ENCODE measurements at places on chromosomes 1 and 21.

DNA sequence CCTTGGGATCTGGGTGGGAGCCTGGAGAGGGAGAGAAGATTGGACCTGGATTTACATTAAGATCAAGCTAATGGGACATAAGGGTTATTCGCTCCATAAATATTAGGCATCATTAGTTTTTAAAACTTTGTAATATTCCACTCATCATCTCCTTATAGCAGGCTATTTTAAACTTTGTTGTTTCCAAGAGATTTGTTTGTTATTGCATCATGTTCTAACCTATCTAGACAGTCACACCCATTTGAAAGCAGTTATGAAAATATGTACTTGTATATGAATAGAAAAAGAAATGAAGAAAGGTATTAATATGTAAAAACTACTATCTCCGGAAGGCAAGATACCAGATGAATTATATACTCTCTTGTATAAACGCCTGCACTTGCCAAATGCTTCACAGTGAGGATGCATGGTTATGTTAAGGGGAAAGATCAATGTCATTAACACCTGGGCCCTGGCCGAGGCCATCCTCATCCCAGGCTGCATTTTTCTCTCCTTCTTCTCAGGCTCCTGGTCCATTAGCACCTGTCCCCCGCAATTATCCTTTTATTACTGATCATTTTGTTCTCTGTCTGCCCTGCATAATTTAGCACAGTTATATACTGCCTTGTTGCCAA is 468.2 kb downstream of the MATN1 start:
- no peak for DNase-seq

GRCh38 chr1:211309617-211310016 is 17.0 kb upstream of the TRAF5 start:
- no peak for DNase-seq

- DNase-seq = no peak
These were observed 77.7 kb downstream of the RAVER2 start for GRCh38 chr1:64822621-64823020.

GRCh38 chr1:50599546-50599945 is 176.3 kb upstream of the DMRTA2 start:
- no peak for DNase-seq

DNA sequence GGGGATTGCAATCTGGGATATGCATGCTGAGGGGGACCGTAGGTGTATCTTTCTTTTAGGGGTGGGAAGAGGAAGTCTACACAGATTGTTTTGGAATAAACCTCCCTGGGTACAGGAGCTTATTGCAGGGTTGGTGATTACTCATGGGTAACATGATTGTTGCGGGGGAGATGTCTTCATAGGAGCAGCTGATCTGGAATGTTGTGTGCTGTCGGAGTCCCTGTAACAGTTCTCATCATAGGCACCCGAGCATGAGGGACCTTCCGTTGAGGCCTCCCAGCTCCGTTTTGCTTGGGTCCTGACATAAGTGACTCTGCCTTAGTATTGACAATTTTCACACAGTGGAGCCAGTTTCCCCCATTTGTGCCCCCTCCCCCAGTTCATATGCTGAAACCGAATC is 4.2 kb upstream of the PRXL2B start:
- no peak for DNase-seq

DNA sequence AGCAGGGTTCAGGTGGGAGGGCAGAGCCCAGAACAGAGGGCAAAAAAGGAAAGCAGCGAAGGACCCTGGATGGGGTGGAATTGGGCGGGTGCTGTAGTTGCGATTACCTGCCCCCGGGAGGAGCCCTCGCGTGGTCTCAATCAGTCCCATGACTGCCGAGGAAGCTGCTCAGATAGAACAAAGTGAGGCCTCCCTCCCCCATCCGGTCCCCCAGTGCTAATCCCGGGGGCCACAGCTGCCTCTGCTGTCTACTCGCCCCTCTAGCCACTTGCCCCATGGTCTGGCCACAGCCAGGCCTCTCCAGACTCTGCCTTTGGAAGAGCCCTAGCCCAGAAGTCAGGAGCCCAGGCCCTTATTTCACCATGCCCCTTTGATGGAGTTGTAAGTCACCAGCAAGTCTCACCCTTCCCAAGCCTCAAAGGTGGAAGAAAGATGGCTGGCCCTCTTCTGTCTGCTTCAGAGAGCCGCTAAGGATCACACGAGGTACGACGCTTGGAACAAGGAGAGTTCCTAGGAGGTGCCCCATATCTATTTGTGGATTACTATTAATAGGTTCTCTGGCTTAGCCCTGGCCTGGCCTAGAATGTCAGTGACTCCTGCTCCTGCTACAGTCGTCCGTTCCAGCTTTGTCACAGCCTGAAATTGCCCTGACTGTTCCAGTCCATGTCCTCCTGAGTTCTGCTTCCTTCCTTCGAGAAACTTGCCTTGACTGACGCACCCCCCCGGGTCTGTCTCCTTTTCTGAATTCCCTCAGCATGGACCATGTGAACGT is 16.4 kb downstream of the ECHDC2 start:
- DNase-seq = peak; percentile 16

- peak; percentile 80 for DNase-seq
These were observed at the start of gene AKT3 for GRCh38 chr1:243850202-243850451. TSS of gene AKT3 (minus strand) at chr1:243850243. CDS start at chr1:243843170, 7,073 bp downstream.

GRCh38 chr21:18931237-18931636 is 527.7 kb upstream of the TMPRSS15 start:
- no peak for DNase-seq

DNA sequence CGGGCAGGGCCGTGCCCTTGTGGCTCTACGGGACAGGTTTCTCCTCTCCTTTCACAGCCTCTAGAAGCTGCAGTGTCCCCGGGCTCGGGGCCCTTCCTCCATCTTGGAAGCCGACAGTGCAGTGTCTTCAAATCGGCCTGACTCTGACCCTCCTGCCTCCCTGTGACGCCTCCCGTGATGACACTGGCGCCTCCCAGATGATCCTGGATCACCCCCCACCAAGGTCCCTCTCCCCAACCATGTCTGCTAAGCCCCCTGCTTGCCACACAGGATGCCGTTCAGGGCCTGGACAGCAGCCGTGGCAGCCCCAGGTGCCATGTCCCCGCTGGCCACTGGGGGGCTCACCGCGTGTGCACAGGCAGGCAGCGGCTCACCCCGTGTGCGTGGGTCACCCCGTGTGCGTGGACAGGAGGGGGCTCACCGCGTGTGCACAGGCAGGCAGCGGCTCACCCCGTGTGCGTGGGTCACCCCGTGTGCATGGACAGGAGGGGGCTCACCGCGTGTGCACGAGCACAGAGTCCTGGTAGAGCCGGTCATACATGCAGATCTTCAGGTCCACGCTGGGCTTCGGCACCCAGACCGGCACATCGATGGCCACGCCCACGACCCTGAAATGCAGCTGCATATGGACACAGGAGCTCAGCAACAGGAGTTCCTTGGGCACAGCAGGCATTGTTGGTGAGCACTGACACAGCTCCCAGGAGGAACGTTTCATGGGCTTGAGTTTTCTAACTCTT is 24.9 kb upstream of the TMEM52 start:
- DNase-seq = peak; percentile 54

DNA sequence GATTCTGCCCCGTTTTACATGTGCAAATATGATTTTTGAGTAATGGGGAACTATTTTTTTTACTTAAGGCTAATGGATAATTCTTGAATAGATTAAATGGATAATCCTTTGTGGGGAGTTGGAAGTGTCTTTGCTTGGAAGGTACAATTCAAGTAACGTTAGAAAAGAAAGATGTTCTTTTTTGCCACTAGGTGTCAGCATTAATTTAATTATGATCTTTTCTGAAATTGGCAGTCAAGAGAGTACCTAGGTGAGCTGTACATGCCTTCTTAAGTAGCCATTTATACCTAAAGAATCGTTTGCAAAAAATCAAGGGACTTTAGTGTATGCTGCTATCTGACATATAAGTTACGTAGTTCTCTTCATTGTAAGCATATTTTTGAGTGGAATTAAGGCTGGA is 2.2 kb downstream of the FBXO28 start:
- no peak for DNase-seq

- peak; percentile 40 for DNase-seq
These were observed 9.5 kb downstream of the ATP1B1 start for GRCh38 chr1:169115891-169116585.

DNA sequence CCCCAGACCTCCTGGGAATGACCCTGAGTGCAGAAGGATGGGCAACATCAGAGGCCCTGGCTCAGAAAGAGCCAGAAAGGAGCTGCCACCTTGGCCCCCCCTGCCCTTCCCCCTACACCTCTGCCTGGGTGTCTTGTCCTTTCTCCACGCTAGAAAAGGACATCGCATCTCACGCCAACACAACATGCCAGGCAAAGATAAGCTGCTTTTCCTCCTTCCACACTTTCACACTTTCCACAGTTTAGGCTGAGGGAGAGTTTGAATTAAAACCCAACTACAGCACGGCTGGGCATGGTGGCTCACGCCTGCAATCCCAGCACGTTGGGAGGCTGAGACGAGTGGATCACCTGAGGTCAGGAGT is 109.5 kb downstream of the SPSB1 start:
- DNase-seq = no peak

DNA sequence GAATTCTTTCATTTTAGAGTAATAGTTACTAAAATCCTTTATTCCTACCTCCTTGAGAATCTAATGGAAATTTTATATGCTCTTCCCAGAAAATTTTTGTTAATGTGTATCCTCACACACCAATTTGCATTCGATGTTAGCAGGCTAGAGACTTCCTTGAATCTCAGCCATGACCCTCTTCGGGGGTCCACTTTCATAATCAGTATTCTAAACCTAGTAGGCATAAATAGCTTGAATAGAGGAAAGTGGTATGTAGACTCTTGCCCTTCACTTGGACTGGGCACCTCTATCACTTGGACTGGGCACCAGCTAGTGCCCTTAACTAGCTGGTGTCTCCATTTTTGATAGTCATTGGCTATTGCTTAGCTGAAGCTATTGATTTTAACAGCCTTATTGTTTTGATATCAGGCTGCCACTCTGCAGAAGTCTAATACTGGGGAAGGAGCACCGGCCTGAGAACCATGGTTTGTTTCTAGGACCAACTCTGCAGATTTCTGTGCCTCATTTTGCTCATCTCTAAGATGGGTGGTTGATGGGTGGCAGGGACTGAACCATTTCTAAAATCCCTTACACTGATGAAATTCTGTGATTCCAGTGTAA is 42.8 kb downstream of the MRPL39 start:
- no peak for DNase-seq

DNA sequence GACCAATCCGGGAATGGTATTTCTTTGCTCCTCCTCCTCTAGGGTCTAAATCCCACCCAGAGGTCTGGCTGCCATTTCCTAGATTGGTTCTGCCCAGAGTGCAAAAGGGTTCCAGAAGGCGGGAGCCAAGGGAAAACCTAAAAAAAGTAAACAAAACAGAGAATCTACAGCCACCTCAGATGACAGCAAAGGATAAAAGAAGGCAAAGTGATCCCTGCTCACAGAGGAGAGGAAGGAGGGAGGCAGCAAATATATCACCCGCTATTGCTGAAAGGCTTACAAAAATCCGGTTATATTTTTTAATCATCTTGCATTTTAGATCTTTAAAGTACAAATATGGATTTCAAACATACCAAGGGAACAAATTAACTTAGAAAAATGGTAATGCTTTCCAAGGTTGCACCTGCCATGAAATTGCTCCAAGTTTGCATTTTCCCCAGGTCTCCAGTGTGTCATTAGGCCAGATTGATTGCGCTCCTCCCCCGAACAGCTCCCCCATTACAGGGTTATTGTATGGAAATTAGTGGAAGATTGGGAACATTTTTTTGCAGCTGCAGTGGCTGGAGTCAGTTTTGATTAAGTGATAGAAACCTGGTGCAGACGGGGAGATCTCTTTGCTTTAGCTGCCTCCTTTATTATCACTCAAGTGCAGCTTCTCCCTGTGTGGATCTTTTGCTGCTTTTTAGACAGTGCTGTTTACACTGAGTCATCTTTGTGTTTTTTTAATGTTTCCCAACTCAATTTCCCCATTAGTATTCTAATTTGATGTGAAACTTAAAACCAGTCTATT is 280.5 kb upstream of the CAMK1G start:
- no peak for DNase-seq

- DNase-seq = no peak
These were observed 10.4 kb downstream of the BATF3 start for GRCh38 chr1:212689196-212689725.

DNA sequence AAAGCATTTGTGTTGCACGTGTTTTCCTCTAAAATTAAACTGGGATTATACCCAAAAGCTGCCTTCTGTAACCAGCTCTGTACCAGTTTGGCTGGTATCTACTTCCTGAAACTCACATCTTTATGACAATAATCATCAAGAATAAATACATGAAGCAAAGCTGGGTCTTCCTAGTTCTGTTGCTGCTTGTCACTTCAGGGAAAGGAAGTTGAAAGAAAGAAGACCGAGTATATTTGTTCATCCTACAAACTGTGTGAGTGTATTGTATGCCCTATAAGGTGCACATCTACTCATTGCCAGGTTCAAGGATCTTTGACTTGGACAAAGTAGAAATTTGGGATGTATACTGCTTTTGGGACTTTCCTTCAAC is 29.1 kb upstream of the IFNGR2 start:
- no peak for DNase-seq

DNA sequence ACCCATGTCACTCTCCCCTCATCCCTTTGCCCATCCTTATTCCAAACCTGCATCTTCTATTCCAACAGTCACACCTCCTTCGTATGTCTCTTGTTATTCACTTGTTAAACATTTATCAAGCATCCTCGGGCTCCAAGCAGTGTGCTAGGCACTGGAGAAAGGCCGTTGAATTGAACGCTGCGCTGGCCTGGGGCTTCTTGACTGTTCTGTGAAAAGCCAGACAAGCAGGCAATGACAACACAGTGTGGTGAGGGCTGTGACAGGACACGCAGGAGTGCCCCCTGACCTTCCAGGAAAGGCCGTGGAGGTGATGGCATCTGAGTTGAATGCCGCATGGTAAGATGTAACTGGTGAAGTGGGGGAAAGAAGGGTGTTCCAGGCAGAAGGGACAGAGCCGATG is 19.2 kb downstream of the ETV3 start:
- DNase-seq = no peak

GRCh38 chr1:53349369-53349835 is 21.5 kb upstream of the LRP8 start:
- DNase-seq = no peak

DNA sequence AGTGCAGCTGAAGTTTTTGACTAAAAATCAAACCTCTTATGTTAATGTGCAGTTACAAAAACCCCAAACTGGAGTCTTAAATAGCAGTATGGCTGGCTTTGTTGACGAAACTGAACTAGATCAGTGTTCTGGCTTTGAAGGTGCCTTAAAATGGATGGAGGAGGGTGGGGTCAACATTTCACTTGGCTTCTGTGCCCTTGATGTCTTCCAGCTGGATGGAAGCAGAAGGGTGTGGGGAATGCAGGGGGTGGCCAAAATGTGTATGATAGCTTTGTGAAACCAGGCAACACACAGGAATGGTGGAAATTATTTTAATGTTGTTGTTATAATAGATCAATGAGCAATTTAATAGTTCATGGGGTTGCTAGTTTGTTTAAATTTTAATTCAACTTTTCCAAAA is 96.8 kb upstream of the C1orf105 start:
- no peak for DNase-seq

GRCh38 chr1:43978551-43979260 is at the start of gene B4GALT2:
TSS of gene B4GALT2 (plus strand) at chr1:43979210. CDS start at chr1:43981161, 1,951 bp downstream.
- DNase-seq = peak; percentile 31

GRCh38 chr1:182308826-182309225 is 82.8 kb downstream of the GLUL start:
- no peak for DNase-seq

GRCh38 chr1:31418626-31419323 is 5.8 kb downstream of the SERINC2 start:
- DNase-seq = no peak

GRCh38 chr1:9787702-9788101 is 36.1 kb downstream of the CLSTN1 start:
- DNase-seq = peak; percentile 47

- DNase-seq = no peak
These were observed 131.7 kb downstream of the PSMG1 start for GRCh38 chr21:39051588-39051949.

Data from stimulated activated CD4-positive, alpha-beta T cell treated with anti-CD3 and anti-CD28 coated beads, Interleukin-1b, Interleukin-23, amount 100 ng/mL, for 48 hours (primary cell).